ENCODE measurements at places on chromosomes 11 and 22.
A peak's percentile ranks its signal among the peaks of the same experiment; 100 is the strongest.

- no peak for DNase-seq
Measured at GRCh38 chr11:119853581-119854360, 124.8 kb upstream of the NECTIN1 start.

GRCh38 chr11:37110385-37110784 lies 512.3 kb upstream of the RAG2 start:
- DNase-seq, result no peak

DNA sequence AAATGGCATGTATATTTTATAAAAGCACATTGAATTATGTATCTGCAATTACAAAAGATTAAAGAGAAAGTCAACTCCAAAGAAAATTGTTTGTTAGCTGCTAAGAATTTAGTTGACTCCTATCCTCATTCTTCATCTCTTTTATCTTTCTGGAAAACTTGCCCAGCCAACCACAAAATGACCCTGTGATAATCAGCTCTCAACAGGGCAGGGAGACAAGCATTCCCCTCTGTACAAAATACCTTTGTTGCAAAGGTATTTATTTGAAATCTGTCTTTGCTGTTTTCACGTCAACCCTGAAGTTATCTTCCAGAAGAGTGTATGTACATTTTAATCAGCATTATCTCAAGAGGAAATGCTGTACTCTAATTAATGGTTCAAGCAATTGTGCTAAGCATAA lies 191.1 kb upstream of the DDI1 start:
- no peak for DNase-seq

- DNase-seq, result no peak
Measured at GRCh38 chr11:69452206-69452987, 29.1 kb upstream of the LINC01488 start.

- DNase-seq, result no peak
Measured at GRCh38 chr11:119671561-119672015, 57.4 kb downstream of the NECTIN1 start.

DNA sequence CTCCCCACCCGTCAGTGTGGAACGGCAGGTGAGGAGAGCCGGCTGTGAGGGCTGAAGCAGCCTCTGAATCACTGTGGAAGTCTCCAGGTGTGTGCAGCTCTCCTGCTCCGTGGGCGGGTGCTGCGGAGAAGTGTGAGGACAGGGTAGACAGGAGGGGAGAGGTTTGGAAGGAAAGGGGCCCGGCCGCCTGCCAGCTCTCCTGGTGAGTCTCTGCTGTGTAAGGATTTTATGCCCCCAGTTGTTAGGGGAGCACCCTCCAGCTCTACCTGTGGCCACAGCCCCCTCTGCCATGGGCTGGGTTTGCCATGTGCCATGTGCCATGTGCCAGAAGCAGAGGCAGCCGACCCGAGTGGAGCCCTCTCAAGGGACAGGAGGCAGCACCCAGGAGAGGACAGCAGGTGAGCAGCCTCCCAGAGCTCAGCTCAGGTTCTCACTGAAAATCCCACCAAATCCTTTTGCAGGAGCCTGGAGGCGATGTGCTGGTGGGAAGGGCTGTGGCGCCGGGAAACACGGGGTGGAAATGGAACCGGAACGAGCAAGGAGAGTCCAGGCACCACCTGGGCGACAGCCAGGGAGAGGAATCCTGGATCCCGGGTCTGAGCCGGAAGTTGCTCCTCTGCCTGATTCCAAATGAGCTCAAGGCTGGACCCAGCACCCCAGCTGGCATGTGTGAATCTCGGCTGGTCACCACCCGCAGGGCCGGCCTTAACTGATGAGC lies 804.4 kb downstream of the BRD1 start:
- no peak for DNase-seq

GRCh38 chr11:94154095-94154856 lies 25.6 kb downstream of the PANX1 start:
- DNase-seq, result no peak

GRCh38 chr11:62649486-62649885 lies 3.1 kb upstream of the GANAB start:
- DNase-seq, result no peak

GRCh38 chr11:111967649-111968048 lies 30.5 kb downstream of the DIXDC1 start:
- no peak for DNase-seq

- DNase-seq, result peak; percentile 42
Measured at GRCh38 chr11:61581030-61581928, at the start of gene SYT7. Gene SYT7 (minus strand): TSS chr11:61581076. CDS start chr11:61580820, 256 bp downstream.

GRCh38 chr11:38577769-38578168 lies 1979.7 kb upstream of the RAG2 start:
- DNase-seq, result no peak

DNA sequence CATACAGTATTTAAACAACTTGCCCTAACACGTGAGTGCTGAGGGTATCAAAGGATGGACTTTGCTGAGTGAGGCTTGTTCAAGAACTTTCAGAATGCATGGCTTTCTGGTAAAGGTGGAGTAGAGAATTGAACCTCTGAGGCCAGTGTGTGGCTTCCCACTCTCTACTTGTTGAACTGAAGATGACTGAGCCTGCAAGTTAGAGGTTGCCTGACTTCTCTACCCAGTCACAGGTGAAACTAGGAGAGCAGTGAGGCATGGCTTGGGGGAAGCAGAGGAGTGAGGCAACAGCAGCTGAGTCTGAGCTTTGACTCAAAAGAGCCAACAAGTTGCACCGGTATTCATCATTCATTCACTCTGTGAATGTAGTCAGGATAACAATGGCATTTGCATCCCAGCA lies 256.4 kb upstream of the SESN3 start:
- no peak for DNase-seq

- no peak for DNase-seq
Measured at GRCh38 chr22:19869497-19870152, 15.0 kb upstream of the GNB1L start.

GRCh38 chr11:111329306-111330204 lies 31.2 kb downstream of the POU2AF3 start:
- no peak for DNase-seq

- no peak for DNase-seq
Measured at GRCh38 chr11:47532597-47533213, 20.2 kb downstream of the CELF1 start.

- peak; percentile 67 for DNase-seq
Measured at GRCh38 chr11:65083834-65084597, at the start of the genes CDCA5 and ZFPL1. Gene CDCA5 (minus strand): TSS chr11:65084040. CDS start chr11:65083978, 62 bp downstream. Gene ZFPL1 (plus strand): TSS chr11:65084222. CDS start chr11:65084699, 477 bp downstream.

DNA sequence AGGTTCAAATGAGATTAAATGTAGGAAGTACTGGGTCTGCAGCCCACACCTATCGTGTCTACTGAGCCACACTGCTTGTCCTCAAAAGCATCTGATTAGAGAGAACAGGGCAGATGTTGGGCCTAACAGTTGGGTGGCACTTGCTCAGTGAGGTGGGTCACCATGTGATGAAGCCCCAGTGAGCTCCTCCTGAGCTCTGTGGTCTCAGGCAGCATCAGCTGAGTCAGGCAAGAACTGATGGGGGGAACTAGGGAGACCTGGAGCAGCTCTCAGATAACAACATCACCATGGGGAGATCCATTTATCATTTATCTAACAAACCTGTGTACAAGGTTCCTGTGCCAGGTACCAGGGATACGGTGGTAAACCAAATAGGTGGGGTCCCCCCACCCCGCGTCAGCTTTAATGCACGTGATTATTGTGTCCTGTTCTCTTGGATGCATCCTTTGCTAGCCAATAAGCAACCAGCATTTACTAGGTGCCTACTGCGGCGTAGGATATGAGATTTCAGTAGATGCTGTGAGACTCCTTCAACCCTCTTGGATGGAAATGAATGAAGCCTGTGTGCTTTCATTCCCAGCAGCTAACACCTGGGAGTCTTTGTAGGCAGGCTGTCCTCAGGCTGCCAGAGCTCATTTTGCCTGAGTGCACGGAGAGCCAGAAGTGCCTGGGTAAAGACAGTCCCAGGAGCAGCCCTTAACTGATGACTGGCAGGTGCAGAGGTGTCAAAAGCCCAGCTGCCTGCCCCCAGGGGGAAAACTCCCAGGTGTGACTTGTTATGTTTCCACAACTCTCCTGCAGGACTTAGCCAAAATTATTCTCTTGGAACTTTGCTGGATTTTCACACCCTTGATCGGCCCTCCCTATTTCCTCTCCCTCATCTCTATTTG lies 73.6 kb upstream of the NARS2 start:
- DNase-seq, result no peak

DNA sequence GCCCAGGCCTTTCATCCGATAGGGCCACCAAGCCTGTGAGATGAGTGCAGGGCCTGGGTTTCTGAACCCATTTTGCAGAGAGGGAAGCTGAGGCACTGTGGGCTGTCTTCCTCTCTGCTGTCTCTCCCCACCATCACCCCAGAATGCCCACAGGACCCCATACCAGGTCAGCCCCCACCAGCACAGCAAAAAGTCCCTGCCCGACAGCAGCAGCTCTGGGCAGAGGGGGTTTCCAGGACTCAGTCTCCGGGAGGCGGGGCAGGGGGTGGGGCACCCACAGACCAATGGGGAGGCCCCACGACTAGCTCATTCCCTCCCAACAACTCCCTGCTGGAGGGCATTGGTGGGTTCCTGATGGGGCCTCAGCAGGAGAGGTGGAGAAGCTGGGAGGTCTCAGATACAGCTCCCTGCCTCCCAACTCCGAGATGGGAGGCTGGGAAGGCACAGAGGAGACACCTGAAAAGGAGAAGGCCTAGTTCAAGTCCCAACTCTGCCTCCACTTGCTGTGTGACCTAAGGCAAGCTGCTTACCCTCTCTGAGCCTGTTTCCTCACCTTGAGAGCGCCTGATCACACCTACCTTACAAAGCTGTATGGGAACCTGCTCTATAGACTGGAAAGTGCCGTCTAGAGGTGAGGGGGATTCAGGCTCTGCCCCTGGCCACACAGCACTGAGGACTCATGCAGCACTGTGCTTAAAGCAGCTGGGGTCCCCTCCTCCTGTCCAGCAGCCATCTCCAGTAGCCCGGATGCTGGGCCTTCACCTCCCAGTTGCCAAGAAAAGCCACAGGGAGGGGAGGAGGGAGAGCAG lies 3.5 kb downstream of the CBX7 start:
- no peak for DNase-seq

GRCh38 chr22:28435140-28435768 lies 244.4 kb downstream of the TTC28 start:
- DNase-seq, result no peak

- DNase-seq, result no peak
Measured at GRCh38 chr11:130737866-130738431, 178.3 kb downstream of the SNX19 start.

- no peak for DNase-seq
Measured at GRCh38 chr11:79043726-79044125, 397.1 kb downstream of the TENM4 start.

GRCh38 chr22:39414377-39414776 lies 14.8 kb downstream of the TAB1 start:
- no peak for DNase-seq

DNA sequence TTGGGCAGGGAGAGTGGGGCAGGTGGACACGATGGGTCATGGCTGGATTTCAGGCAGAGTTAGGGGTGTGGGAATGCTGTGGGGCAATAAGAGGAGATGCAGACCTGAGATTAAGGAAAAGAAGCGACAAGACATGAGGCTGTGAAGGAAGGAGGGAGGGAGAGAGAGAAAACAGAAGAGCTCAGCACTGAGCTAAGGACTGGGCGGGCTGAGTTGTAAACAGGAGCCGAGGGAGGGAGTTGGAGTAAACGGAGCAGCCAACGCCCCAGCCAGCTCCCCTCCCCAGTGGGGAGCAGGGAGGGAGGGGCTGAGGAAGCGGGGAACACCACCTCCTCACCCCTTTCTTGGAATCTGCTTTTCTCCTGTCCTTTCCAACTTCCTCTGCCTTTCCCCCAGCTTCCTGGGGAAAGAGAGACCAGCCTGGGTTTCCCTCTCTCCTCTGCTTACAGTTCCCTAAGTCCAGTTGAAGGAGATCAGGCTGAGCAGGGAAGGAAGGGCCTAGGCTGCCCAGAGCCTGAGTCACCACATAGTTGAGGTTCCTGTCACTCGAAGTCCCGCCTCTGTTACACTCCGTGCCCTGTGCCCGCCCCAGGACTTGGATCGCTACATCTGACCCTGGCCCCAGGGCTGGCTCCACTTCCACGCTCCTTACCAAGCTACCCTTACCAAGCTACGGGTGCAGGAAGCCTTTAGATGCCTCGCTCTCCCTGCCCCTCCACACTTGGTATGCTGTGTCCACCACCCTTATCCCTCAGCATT lies 6.7 kb upstream of the AHNAK start:
- DNase-seq, result no peak

DNA sequence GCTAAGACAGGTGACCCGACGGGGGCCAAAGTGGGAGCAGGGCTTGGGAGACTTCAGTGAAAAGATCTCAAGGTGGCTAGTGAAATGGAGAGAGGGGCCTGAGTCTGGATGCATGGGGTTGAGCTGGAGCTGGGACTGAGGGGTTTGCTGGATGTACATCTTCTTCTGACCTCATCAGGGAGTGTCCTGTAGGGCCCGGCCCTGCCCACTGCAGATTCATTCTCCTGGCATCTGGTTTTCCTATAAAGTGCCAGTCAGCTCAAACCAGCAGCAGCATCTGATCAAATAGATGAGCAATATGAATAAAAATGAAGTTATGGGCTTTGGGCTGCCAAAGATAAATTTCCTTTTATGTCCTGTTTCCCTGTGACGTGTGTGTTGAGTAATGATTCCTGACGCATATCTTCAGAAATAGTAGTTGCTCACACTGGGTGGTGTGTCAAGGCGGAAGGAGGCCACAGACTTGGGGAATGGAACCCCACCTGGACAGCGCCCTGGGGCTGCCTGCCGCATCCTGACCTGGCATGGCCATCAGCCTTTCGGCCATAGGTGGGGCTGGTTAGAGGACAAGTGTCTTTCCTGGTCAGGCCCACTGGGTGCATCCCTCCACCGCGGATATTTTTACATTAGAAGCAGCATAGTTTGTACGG lies 135.4 kb downstream of the OSBP2 start:
- DNase-seq, result no peak

- no peak for DNase-seq
Measured at GRCh38 chr11:123173040-123173855, 21.8 kb downstream of the CLMP start.

DNA sequence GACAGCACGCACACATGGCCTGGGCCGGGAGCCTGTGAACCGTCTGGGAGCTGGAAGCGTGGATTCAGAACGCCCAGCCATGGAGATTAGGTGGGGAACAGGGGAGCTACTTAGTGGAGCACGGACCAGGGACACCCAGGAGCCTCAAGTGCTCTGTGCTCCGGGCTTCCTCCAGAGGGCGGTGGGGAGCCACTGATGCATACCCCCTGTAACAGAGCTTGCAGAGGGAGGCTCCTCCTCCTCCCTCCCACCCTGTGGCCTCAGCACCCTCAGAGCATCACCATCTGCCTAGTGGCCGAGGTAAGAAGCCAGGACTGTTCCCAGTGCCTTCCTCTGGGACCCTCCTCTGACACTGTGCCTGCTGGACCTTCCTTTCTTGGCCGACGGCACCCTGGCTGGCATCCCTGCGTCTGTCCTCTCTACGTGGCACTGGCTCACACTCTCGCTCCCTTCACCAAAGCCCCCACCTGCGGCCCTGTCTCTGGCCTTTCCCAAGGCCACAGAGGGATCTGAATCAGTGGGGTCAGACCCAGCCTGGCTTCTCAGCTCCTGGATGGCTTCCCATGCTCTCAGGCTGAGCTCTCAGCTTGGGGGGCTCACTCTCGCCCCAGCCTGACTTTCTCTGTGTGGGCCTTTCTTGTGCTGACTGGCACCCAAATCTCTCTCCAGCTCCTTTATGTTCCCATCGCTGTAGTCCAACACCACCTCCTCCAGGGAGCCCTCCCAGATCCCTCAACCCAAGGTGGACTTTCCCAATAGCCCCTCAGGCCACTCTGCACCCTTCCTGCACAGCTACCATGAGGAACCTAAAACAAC lies 780.9 kb downstream of the BRD1 start:
- no peak for DNase-seq

Measured in cortex of kidney (tissue), 1 donor.